ENCODE measurements at places on chromosomes 11 and 22.

GRCh38 chr11:34948696-34949095 is 32.3 kb downstream of the PDHX start:
- no peak for DNase-seq

DNA sequence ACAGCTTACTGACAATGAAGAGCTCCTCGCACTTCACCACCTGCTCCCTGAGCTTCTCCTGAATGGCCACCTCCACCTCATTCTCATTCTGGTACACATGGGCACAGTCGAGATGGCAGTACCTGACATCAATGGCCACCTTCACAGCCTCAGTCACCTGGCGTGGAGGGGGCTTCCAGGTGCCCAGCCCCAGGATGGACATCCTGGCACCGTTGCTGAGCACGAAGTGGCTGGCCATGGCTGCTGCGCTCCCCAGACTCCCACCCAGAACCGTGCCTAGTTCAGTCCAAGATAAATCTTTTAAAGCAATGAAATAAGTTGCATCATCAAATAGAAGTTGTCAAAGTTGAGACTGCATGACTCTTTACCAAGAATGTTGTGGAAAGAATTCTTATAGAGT is 128.1 kb upstream of the SOX6 start:
- no peak for DNase-seq

DNA sequence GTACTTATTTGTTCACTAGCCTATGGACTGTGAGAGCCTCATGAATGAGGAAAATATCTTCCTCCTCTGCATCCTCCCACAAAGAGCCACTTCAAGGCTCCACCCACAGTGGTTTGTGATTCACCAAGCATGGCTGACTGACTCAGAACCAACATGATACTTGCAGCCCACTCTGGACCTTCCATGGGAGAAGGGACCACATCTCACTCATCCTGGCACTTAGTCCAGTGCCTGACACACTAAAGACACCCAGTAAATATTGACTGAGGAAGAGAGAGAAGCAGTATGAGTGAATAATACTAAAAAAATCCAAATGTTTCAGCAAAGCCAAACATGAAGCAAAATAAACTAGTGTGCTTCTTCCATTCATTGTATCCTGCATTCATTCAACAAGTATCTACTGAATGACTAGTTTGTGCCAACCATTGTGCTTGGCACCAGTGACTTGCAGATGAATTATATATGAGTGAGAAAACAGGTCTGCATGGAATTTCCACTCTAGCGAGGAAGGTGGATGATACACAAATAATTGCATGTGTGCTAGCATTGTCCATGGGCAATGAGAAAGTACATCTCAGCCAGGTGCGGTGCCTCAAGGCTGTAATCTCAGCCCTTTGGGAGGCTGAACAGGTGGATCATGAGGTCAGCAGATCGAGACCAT is 54.9 kb upstream of the BLID start:
- no peak for DNase-seq

GRCh38 chr11:10072142-10072541 is 221.9 kb downstream of the SBF2 start:
- DNase-seq: no peak

DNA sequence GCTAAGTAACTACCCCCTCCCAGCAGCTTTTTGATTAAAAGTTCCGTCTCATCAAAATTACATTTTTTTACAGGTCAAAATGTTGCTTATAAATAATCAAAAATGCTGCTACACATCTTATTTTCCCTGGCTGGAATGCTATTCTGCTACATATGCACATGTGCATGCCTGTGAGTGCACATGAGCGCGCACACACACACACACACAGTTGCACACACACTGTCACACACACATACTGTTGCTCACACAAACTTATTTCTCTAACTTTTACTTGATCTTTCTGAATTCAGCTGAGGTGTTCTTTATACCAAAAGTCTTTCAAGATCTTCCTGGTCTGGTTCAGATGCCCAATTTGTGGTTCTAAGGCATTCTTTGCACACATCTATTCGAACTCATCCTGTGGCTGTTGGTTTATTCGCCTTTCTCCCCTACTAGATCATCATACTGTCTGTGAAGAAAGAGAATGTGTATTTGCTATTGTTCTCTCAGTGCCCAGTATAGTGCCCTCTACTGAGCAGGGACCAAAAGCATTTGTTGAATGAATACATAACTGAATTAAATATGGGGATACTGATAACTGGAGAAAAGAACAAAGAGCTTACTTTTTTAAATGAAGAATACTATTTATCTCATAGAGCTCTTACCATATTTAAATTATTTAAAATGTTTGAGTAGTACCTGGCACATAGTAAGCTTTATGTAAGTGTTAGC is 68.1 kb upstream of the CCDC179 start:
- DNase-seq: no peak

DNA sequence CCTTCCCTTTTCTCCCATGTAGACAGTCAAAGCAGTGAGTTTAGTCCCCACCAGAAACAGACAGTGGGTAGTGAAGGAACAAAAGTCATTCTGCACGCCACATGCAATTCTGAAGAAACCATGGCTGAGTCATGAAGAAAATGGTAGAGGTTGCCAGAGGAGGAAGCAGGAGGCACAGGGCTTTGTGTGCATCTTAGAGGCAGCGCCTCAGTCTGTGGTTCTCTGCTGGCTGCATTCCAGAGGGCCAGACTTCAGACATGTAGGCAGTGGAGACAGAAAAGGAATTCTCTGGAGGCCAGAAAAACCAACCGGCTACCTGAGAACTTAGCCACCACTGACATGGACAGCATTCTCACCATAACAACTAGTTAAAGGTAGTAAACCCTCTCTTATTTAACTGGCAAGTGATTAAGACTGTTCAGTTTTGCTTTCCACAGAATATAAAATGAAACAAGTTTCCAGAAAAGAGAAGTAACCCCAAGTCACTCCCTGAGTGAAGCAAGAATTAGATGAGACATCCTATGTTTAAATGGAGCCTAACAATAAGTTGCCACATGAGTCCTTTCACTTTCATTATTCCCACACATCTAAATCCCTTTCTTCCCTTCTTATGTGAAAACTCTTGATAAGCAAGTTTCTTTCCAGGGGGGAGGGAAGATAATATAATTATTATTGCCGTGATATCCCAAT is 556.1 kb downstream of the SOX6 start:
- DNase-seq: no peak

DNA sequence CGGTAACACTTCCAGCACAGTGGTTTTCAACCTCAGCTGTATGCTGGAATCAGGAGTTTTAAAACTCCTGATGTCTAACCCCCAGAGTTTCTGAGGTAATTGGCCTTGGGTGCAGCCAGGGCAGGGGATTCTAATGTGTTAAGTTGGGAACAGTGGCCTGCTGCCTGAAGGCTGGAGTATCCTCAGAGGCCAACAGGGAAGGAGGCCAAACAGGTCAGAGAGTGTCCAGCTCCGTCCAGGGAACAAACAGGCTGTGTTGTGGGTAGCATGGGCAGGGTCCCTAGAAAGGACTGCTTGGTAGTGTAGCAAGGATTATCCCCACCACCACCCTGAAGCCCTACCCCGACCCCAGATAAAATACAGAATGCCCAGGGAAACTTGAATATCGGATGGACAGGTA is 10.8 kb upstream of the DAGLA start:
- no peak for DNase-seq

DNA sequence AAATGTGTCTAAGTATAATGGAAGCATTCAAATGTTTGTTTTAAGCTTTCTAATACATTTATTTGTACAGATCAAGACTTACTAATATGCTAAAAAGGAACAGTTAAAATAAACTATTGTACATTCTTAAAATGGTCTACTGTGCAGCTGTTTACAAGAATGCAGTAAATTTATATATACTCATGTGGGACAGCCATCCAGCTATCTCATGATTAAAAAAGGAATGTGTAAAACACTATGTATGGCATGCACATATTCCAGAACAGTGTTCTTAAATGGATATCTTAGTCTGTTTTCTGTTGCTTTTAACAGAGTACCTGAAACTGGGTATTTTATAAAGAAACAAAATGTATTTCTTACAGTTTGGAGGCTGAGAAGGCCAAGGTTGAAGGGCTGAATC is 30.2 kb upstream of the CSTF3 start:
- no peak for DNase-seq

DNA sequence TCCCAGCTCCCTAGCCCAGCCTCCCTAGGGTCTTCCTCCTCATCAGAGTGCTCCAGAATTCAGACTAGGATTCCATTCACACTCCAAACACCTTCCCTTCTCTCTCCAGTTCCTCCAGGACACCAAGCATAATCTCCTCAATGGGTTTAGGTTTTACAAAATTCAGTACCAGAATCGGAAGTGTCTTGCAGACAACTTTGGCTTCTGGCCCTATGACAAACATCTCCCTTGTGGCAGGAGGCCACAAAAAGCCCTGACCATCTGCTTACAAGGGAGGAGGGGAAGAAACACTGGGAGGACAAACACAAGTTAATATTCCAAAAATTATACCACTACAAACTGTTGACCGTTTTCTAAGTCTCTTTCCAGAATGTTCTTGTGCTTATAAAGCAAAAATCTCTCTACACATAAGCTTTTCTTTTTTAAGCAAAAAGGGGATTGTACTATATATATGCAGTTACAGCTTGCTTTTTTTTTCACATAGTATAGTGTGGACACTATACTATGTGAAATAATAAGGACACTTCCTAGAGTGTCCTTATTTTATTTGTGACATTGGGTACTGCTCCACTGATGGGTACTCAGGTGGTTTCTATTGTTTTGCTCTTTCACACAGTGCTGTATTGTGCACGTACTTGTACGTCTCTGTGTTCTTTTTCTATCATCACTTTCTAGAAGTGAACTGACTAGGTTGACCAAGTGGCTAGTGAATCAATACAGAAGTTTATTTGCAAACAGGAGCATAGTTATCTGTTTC is 78.7 kb downstream of the BDNF start:
- no peak for DNase-seq

GRCh38 chr11:118921929-118922744 is 3.6 kb downstream of the BCL9L start:
- DNase-seq: no peak

DNA sequence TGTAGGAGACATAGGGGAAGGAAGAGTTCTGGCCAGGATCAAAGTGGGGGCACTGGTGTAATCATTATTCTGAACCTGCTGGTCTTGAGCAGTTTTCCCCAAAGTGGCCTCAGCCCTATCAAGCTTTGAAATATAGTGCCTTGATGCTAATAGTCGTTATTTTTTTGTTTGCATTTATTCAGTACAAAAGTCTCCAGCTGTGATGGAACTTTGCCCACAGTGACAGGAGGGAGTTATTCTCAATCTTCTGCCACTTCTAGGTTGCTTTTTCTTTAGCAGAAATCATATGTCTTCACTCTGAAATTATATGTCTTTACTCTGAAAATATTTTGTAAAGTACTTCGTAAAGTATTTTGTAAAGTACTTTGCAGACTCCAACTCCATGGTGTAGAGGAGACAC is 93.1 kb downstream of the FAT3 start:
- DNase-seq: no peak

DNA sequence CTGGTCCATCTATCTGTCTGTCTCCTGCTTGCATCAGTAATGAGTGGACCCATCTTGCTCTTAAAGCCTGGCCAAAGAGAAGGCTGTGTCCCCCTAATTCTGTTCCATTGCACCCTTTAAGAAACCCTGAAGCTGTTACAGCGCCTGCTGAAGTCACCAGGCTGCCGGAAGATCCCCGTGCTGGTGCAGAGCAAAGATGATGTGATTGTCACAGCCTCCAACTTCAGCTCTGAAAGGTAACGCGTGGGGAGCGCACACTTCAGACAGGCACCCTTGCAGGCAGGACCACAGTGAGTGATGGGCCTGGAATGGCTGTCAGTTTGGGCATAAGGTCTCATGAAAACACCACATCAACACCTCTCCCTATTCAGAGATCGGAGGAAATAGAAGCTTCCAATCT is 18.4 kb downstream of the GTPBP1 start:
- no peak for DNase-seq

GRCh38 chr11:66842501-66842895 is 743 bp upstream of the RCE1 start:
- DNase-seq: no peak

DNA sequence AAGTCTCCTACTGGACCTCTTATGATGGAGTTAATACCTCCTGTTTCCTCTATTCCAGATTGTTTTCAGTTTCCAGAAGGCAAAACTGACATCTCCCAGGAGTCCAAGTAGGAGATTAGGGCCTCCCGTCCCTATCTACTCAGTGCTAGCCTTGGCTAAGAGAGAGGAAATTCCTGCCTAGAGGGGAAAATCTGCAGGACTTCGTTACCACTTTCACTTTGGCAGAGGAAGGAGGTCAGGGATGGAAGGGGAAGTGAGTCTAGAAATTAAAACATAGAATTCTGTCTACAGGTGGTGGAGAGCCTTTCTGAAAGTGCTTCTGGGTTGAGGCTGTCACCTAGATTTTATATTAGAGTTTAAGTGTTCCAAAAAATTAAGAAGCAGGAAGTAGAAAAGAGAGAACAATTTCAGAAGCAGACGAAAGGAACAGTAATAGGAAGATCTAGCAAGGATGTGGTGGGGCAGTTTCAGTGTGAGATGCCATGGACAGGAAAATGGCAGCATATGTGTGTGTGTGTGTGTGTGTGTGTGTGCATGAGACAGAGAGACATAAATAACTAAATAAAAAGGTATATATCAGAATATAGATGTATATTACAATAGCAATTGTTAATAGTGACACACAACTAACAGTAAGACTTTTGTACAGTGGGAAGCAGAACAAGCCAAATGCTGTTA is 2.4 kb upstream of the TRIM68 start:
- peak; percentile 13 for DNase-seq

GRCh38 chr11:121412000-121412587 is 40.0 kb upstream of the SORL1 start:
- no peak for DNase-seq

DNA sequence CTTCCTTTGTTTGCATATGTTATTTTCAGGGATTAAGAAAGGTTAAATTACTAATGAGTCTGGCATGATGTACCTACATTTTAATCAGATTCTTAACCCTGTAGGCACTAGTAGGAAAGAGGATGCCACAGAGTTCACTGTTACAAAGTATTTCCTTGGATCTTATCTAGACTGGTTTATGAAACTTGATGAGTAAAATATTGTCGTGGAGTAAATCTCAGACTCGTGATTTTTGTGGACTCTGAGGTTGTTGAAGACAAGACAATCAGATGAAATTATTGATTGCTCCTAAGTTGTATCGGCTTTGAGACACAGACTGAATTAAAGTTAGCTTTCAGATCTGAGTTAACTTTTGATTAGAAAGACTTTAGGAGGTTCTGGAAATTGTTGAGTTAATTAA is 6.0 kb downstream of the KMT2A start:
- no peak for DNase-seq

GRCh38 chr11:108196901-108197300 is 25.5 kb downstream of the NPAT start:
- no peak for DNase-seq

DNA sequence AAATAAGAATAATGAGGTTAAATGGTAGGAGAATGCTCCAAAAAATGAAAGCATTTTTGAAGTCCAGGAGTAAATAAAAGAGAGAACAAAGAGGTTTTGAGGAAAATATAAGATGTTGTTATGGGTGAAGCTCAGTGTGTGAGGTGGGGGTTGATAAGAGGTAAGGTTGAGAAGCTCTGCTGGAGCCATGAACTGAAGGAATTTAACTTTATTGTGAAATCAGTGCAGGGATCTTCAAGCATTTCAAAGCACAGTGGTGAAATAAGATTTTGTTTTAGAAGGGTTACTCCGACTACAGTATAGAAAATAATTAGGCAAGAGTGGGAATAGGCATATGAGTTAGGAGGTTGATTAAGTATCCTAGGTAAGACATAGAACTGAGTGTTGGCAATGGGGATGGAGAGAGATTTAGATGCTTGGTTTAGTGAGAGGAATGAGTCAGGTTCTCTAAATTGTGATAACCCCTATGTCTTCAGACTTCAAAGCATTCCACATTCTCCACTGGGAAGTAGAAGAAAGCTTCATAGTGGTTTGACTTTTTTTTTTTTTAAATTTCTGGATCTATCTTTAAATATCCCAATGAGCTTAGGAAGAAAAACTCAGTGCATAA is 403.2 kb downstream of the AASDHPPT start:
- no peak for DNase-seq

All from stimulated activated naive CD8-positive, alpha-beta T cell treated with anti-CD3 and anti-CD28 coated beads, Interleukin-15, Interleukin-2, amounts not matched to agents 100 U/mL and 50 U/mL, for 24 hours (primary cell).